ENCODE measurements at places on chromosomes 13 and 19. TPM values are rescaled to one million over a fixed set of nuclear protein-coding genes. Genes with fewer than 3 reads are reported as not detected.
A peak's percentile ranks its signal among the peaks of the same experiment; 100 is the strongest.

- DNase-seq, result no peak
Observed at GRCh38 chr19:37941782-37942515, 34.9 kb downstream of the SIPA1L3 start.

DNA sequence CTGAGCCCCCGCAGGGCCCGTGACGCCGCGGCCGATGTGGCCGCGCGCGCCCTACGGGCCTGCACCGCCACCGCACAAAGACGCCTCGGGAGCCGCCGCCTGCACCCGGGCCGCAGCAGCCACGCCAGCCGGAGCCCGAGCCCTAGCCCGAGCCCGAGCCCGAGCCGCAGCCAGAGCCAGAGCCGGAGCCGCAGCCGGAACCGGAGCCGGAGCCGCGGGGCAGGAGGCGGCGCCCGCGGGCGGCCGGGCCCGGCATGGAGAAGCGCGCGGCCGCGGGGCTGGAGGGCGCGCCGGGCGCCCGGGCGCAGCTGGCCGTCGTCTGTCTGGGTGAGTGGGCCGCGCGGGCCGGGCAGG, 379 bp downstream of the LRP3 start:
- no peak for DNase-seq

DNA sequence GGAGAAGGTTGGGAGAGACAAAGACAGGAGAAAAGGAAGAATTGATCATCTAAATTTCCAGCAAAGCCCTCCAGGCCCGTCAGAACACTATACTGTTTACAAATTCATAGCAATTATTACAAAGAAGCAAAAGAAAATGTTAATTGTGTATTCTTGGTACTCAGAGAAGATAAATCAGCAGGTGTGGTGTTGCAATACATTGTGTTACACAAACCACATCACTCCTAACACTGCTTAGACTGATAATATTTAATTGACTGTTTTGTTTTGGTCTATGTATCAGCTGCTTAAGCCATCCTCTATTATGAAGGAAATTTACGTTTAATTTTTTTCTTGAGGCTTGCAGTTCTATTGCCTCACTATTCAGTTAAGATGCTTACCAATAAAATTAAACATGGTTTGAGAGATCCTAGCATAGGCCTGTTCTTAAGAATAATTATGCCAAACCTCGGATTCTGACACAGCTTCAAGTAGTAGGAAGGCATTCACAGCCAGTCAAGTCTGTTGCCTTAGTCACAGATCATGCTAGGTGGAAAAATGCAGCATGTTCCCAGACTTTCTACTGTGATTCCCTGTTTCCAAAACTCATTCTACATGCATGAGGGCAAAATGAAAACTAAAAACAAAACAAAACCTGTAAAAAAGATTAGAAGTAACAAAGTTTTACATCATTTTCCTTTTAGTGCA, 129.2 kb downstream of the TBC1D4 start:
- DNase-seq, result no peak

DNA sequence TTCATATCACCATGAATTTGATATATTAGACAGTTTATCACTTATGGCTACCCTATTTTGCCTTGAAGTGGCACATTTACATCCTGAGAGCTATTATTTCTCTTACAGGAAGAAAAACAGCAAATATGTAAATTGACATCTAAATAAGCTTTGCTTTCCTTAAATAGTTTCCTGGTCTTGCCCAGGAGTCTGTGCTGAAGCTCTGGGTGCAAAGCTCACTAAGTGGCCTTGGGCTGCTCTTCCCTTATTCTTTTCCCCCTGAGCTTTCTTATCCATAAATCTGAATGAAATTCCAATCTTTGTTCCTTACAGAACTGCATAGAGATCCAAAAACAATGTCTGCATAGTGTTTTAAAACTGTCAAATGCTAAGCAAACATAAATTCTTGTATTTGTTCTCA, 56.3 kb downstream of the TNFSF13B start:
- no peak for DNase-seq

GRCh38 chr13:18943273-18943672, 238.4 kb downstream of the TUBA3C start:
- DNase-seq, result no peak

DNA sequence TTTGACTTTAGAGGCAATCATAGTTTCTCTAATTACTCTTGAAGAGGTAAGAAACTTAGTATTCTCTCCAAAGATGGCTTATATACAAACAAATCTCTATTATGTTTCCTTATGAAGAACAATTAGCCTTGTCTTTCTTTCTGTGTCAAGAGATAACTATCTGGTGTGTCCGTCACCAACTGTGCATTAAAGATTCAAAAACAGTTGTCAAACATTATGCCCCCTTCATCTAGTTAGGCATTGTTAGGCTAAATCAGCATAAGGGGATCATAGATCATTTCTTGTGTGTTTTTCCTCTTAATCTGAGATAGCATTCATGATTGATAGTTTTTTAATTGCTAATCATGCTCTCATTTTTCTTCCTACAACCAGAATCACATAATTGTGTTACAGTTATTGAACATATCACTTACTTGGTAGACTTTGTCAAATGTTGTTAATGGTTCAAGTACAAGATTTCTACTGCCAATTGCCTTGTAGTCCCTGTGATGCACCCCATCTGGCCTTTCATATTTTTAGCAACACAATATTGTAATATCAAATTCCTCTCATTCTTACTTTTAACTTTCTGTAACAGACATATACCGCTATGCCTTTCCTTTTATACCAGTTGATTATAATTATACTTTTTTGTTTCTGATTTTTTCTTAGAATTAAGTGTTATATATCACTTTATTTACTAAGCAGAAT, 612.7 kb downstream of the SLITRK6 start:
- DNase-seq, result no peak

- DNase-seq, result no peak
Observed at GRCh38 chr13:41897126-41897525, 63.8 kb downstream of the VWA8 start.

PSG3 gene
- 0.35 TPM for polyA plus RNA-seq

DNA sequence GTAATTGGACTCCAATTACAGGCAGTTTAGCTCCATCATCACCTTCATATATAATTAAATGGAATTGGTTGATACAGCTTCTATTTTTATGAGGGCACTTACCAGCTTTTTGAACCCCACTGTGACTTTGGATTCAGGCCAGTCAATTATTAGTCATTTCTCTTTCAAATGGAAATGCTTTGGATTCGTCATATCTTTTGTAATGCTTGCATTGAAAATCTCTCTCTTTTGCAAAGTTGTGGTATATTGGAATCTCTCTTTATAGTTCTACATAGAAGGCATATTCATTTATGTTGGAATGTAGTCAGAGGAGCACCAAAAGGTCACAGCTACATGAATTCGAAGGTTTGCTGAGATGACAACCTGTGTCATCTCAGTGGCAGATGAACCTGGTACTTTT, 1074.3 kb upstream of the SLC10A2 start:
- no peak for DNase-seq

TNFSF11 gene
- not detected for polyA plus RNA-seq

FBXO17 gene
- polyA plus RNA-seq, result 28.0 TPM

GRCh38 chr19:33811246-33811645, 14.6 kb downstream of the KCTD15 start:
- DNase-seq, result no peak

DNA sequence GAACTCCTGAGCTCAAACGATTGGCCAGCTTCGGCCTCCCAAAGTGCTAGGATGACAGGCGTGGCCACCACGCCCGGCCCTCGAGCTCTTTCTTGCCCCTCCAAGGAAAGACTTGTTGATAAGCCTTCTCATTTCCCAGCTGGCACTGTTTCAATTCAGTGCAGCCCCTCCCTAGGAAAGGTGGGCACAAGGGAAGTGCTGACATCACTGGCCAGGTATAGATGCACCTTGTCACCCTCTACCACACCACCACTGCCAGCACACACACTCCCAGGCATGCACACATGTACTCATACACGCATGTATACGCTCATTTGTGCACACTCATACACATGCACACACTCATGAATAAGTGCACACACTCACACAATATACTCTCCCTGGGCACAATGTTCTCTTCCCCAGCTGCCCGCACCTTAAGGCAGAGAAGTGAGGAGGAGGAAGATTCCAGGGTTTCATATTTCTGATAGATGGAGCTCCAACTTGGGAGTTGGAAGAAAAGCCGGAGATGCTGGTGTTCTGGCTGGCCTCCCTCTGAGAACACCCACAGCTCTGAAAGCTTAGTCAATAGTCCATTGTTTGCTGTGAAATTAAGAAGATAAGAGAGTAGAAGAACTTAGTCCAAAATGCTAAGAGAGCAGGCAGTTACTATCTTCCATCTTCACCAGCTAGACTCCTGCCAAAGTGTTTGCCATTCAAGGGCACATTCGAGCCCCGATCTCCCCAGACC, 196.7 kb downstream of the FOXO1 start:
- DNase-seq, result no peak

DNA sequence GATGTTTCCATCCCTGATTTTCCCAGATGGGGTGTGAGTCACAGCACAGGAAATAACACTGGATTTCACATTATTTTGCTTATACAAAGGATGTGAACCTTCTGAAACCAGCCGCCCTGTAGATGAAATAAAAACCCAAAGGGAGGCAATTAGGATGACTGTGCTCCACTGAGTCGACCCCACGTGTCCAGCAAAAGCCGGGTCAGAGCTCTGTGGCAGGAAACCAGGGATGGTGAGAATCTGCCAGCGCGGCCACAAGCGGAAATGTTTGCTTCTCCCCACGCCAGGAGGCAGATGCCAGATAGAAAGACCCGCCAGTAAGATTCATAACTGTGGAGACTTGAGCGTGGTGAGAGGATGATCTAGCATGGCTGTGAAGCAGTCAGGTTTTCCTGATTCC, 764.4 kb downstream of the LIG4 start:
- DNase-seq, result peak; percentile 20

ZNF709 gene
- polyA plus RNA-seq, result 3.0 TPM

SGCG gene
- polyA plus RNA-seq, result 27.5 TPM

GRCh38 chr19:13797870-13798269, 2.6 kb downstream of the ZSWIM4 start:
- DNase-seq, result no peak

DNA sequence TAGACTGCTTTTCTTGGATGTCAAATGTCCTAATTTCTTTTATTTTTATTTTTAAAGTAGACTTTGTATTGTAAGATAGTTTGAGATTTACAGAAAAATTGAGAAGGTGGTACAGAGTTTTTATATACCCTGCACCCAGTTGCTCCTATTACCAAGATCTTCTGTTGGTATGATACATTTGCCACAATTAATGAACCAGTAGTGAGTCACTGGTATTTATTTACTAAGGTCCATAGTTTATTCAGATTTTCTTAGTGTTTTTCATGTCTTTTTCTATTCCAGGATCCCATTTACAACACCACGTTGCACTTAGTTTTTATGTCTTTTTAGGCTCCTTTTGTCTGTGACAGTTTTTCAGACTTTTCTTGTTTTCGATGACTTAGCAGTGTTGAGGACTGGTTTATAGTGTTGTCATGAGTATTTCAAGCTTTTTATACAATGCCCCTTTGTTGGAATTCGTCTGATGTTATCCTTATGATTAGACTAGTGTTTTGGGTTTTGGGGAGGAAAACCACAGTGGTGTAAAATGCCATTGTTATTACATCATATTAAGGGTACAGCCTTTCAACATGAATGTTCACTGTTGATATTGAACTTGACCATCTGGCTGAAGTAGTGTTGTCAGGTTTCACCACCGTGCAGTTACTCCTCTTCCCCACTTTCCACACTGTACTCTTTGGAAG, 35.9 kb downstream of the COG3 start:
- DNase-seq, result no peak

- no peak for DNase-seq
Observed at GRCh38 chr13:44274771-44275205, 98.8 kb upstream of the SERP2 start.

DNA sequence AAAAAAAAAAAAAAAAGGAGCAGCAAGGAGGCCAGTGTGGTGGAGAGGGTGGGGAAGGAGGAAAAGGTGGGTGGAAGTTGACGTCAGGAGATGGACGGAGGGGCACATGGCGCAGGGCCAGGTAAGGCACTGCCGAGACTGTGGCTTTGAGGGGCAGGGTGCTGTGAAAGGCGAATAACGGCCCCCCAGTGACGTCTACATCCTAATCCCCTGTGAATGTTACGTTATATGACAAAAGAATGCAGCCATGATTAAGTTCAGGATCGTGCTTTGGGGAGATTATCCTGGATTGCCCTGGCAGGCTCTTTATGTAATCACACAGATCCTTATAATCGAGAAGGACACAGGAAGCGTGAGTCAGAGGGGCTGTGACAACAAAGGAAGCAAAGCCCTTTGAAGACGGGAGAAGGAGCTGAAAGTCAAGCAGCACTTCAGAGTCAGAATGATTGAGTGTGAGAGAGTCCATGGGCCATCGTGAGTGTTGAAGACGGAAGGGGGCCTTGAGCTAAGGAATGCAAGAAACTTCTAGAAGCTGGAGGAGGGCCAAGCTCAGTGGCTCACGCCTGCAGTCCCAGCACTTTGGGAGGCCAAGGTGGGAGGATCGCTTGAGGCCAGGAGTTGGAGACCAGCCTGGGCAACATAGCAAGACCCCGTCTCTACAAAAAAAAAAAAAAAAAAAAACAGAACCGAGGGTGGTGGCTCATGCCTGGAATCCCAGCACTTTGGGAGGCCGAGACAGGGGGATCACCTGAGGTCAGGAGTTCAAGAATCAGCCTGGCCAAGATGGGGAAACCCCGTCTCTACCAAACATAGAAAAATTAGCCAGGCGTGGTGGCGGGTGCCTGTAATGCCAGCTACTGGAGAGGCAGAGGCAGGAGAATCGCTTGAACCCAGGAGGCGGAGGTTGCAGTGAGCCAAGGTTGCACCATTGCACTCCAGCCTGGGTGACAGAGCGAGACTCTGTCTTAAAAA, 13.8 kb upstream of the CEACAM16 start:
- no peak for DNase-seq

- no peak for DNase-seq
Observed at GRCh38 chr13:111469916-111470506, 149.6 kb downstream of the TEX29 start.

DNA sequence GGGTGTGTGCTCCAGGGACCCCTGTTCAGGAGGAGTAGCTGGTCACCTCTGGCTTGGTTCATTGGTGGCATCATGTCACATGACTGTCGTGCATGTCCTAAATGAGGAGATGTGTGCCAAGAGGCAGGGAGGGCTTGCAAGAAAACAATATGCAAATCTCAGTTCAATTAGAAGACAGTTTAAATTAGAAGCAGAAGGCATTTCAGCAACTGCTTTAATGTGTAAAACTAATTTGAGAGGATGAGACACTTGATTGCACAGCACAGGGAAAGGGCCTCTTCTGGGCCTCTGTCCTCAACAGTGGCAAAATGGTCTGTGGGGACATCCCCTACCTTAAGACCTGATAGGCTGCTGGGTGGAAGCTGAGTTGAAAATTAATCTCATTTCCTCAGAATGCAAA, 54.6 kb downstream of the SPATA13 start:
- no peak for DNase-seq

DNA sequence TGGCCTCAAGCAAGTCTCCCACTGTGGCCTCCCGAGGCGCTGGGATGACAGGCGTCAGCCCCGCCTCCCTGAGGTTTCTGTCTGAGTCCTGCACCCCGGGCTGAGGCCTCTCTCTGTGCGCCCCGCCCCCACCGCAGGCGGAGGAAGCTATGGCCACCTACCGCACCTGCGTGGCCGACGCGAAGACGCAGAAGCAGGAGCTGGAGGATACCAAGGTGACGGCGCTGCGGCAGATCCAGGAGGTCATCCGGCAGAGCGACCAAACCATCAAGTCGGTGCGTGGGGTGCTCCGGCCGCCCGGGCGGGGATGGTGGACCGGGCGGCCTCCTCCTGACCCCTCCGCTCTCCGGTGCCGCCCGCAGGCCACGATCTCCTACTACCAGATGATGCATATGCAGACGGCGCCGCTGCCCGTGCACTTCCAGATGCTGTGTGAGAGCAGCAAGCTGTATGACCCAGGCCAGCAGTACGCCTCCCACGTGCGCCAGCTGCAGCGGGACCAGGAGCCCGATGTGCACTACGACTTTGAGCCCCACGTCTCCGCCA, 12.7 kb downstream of the ARHGAP45 start:
- DNase-seq, result no peak

GRCh38 chr19:38515896-38516295, 82.4 kb downstream of the RYR1 start:
- no peak for DNase-seq

BLOC1S3 gene
- 6.7 TPM for polyA plus RNA-seq

Measured in muscle of arm (tissue), 14 donors.